ENCODE measurements at places on chromosomes 1 and 21. TPM values are rescaled to one million over a fixed set of nuclear protein-coding genes. Genes with fewer than 3 reads are reported as not detected.

The IL19 gene
- not detected for polyA plus RNA-seq

The CLCN6 gene
- polyA plus RNA-seq, result 1.7 TPM

The LRRN2 gene
- not detected for polyA plus RNA-seq

The UBE2U gene
- not detected for polyA plus RNA-seq

The KIF17 gene
- polyA plus RNA-seq, result not detected

The HAO2 gene
- not detected for polyA plus RNA-seq

The DIO1 gene
- not detected for polyA plus RNA-seq

The FLG gene
- not detected for polyA plus RNA-seq

The RAB25 gene
- 0.76 TPM for polyA plus RNA-seq

The LRRC71 gene
- polyA plus RNA-seq, result not detected

The PROX1 gene
- not detected for polyA plus RNA-seq

DNA sequence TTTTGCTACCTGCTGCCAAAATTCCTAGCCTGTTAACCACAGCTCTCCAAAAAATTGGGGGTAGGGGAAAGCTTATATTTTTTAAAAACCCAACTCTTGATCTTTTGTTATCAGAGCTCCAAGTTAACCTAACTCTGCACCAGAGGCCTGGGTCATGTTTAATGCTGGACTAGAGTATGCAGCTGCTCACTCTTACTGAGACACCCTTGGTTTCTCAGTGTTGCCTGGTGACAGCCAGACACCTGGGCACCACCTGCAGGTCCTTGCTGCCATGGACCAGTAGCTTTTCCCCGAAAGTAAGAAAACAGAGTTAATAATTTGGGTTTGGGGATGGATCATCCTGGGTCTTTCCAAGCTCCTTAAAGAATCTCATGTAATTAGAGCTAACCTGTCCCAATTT, 30.1 kb downstream of the KCNJ6 start:
- no peaks in the 10 kb centered on the region for H3K4me1 ChIP-seq
- H3K4me3 ChIP-seq, result no peak overlapping the region
- peaks cover 3% of the 10 kb centered on the region for H3K27me3 ChIP-seq
- DNase-seq, result no peak

- H3K4me3 ChIP-seq, result no peak overlapping the region
- no peaks in the 10 kb centered on the region for H3K27me3 ChIP-seq
- peaks cover 2% of the 10 kb centered on the region for H3K36me3 ChIP-seq
- peaks cover 20% of the 10 kb centered on the region for H3K4me1 ChIP-seq
These were observed 3.1 kb upstream of the MRPL55 start for GRCh38 chr1:228112167-228112566.

DNA sequence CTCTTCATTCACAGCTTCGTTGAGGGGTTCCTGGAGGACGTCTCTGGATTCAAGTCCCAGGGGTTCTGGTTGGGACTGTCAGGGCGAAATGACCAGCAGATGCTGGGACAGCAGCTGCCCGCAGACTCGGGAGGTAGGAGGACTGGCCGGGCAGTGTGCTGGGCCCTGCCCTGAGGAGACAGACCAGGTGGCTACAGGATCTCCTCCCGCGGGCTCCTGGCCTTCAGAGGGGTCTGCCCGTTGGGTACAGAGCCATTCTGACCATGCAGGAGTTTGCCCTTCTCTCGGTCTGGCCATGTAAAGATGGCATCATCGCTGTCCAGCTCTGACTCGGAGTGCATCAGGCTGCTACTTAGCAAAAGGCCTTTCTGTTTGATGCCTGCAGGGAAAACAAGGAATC, 122.5 kb downstream of the KIAA0319L start:
- H3K27me3 ChIP-seq, result no peaks in the 10 kb centered on the region
- H3K36me3 ChIP-seq, result peaks cover 30% of the 10 kb centered on the region
- H3K4me1 ChIP-seq, result no peaks in the 10 kb centered on the region
- no peak overlapping the region for H3K27ac ChIP-seq
- no peak for DNase-seq
- no peak overlapping the region for H3K4me3 ChIP-seq

GRCh38 chr1:35725596-35725995, 6.9 kb upstream of the C1orf216 start:
- no peaks in the 10 kb centered on the region for H3K27me3 ChIP-seq
- H3K4me3 ChIP-seq, result no peak overlapping the region
- no peak overlapping the region for H3K27ac ChIP-seq

- no peak overlapping the region for H3K4me3 ChIP-seq
- no peak overlapping the region for H3K27ac ChIP-seq
- H3K36me3 ChIP-seq, result no peaks in the 10 kb centered on the region
- no peaks in the 10 kb centered on the region for H3K27me3 ChIP-seq
These were observed 117.7 kb downstream of the CTH start for GRCh38 chr1:70528590-70529333.

- no peaks in the 10 kb centered on the region for H3K4me1 ChIP-seq
- H3K27ac ChIP-seq, result no peak overlapping the region
- DNase-seq, result no peak
- H3K36me3 ChIP-seq, result no peaks in the 10 kb centered on the region
- H3K4me3 ChIP-seq, result no peak overlapping the region
These were observed 55.8 kb upstream of the ATP2B4 start for GRCh38 chr1:203570805-203571204.

- DNase-seq, result no peak
- H3K36me3 ChIP-seq, result no peaks in the 10 kb centered on the region
- H3K27ac ChIP-seq, result no peak overlapping the region
- H3K4me3 ChIP-seq, result no peak overlapping the region
These were observed 3.2 kb downstream of the NOS1AP start for GRCh38 chr1:162072740-162073139.

DNA sequence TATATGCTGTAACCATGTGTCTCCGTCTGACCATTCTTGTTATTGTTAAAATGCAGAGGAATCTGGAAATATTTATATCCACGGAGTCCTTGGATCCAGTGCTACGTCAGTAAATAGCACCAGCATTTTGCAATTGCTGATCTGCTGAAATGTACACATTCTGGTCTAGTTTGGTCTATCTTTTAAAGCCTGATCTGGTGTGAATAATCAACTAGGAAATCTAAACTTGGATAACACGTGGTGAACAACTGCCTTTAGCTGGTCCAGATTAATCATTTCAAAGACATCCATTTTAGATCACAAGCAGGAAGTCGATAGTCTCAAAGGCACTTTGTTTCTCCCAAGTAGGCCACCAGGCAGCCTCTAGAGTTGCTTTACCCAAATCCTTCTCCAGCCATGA, 32.6 kb downstream of the PDPN start:
- H3K4me1 ChIP-seq, result no peaks in the 10 kb centered on the region
- H3K27me3 ChIP-seq, result no peaks in the 10 kb centered on the region
- H3K4me3 ChIP-seq, result no peak overlapping the region
- no peak for DNase-seq

- H3K27ac ChIP-seq, result no peak overlapping the region
- H3K4me1 ChIP-seq, result no peaks in the 10 kb centered on the region
- H3K4me3 ChIP-seq, result no peak overlapping the region
- H3K36me3 ChIP-seq, result no peaks in the 10 kb centered on the region
These were observed 187.5 kb downstream of the LMX1A start for GRCh38 chr1:165169028-165169427.

DNA sequence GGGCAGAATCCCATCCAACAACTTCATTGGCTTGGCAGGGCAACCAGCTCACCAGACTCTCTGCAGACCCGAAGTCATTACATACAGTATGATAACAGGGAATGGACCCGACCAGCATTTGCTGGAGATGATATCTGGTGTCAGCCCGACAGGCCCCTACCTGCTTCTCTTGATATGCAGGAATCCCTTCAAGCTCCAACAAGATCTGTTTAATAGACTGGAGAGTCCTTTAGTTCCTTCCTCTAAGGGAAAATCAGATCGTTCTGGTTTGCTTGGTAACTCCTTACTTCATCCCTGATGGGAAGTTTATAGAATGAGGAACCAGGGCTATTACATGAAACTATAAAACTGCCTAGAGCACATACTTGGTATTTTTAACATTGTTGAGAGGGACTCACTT, 61.2 kb downstream of the EDARADD start:
- DNase-seq, result no peak
- no peaks in the 10 kb centered on the region for H3K27me3 ChIP-seq
- no peaks in the 10 kb centered on the region for H3K4me1 ChIP-seq
- H3K36me3 ChIP-seq, result no peaks in the 10 kb centered on the region

DNA sequence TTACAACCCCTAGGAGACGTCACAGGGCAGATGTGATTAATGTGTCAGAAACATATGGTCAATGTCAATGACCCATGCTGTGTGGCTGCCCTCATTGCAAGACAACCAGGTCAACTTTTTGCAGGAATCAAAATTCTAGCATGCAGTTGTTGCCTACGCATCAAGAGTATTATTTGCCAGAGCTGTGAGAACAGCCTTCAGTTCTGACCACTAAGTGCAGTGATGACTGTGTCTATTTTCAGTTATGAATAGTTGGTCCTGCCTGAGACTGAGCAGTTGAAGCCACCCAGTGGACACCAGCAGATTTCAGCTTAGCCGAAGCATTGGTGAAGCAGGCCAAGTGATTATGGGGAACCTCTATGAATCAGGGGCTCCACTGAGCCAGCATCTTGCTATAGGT, 47.3 kb downstream of the LYPLAL1 start:
- H3K27ac ChIP-seq, result no peak overlapping the region
- H3K4me3 ChIP-seq, result no peak overlapping the region
- no peak for DNase-seq
- H3K27me3 ChIP-seq, result no peaks in the 10 kb centered on the region
- H3K36me3 ChIP-seq, result no peaks in the 10 kb centered on the region

DNA sequence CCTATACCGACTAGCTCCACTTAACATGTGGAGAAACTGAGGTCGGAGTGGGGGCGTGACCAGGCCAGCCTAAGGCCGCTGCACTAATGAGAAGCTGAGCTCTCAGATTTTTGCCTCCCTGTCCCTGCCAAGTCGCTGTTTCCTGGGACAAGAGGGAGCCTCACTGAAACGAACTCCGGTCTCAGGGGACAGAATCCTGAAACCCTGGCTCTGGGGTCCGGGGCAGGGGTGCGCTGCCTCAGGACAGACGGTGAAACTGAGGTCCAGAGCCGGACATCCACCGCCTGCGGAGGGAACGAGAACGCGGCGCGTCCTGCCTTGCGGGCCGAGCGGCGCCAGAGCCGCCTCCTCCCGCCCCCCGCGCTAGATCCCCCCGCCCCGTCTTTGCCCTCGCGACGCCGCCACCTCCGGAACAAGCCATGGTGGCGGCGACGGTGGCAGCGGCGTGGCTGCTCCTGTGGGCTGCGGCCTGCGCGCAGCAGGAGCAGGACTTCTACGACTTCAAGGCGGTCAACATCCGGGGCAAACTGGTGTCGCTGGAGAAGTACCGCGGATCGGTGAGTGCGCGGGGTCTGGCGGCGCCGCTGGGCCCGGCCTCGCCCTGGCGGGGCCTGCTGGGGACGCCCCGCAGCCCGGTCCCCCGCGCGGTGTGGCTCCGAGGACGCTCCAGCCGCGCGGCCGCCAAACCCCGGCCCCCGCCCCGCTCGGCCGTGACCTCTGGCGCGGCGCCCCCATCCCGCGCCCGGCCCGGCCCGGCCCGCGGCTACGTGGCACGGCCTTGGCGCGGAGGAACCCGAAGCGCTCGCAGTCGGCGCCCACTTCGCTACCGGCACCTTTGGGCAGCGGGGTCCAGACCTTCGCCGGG, at the start of gene GPX7:
TSS of gene GPX7 (plus strand) at position 381 of the 865 bp plus-strand sequence. CDS start at position 420, 39 bp downstream.
- H3K36me3 ChIP-seq, result no peaks in the 10 kb centered on the region
- peak; percentile 70 for DNase-seq
- no peaks in the 10 kb centered on the region for H3K27me3 ChIP-seq
- H3K27ac ChIP-seq, result peak within 1 kb of the TSS; percentile 66
- peaks cover 40% of the 10 kb centered on the region for H3K4me1 ChIP-seq

DNA sequence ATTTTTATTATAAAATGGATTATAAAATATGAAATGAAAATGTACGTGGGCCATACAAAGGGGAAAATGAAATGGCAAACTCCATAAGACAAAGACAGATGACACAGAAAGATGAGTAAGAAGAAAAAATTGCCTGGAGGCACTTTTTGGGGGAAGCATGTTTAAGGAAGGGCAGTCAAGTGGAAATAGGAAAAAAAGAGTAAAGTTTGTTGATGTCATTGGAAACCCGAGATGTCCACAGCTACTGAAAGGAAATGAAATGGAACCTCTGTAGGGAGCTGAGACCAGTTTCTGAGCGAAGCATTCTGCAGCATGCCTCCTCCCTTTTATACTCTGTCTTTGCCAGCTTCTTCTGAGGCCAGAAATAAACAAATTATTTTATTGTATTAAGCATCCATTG, 203.4 kb upstream of the UBE2U start:
- no peaks in the 10 kb centered on the region for H3K27me3 ChIP-seq
- H3K27ac ChIP-seq, result no peak overlapping the region
- DNase-seq, result no peak
- no peak overlapping the region for H3K4me3 ChIP-seq

- H3K4me1 ChIP-seq, result no peaks in the 10 kb centered on the region
- no peaks in the 10 kb centered on the region for H3K36me3 ChIP-seq
- no peak for DNase-seq
- no peak overlapping the region for H3K4me3 ChIP-seq
- H3K27ac ChIP-seq, result no peak overlapping the region
These were observed 27.6 kb upstream of the SLC16A1 start for GRCh38 chr1:112983537-112984131.

DNA sequence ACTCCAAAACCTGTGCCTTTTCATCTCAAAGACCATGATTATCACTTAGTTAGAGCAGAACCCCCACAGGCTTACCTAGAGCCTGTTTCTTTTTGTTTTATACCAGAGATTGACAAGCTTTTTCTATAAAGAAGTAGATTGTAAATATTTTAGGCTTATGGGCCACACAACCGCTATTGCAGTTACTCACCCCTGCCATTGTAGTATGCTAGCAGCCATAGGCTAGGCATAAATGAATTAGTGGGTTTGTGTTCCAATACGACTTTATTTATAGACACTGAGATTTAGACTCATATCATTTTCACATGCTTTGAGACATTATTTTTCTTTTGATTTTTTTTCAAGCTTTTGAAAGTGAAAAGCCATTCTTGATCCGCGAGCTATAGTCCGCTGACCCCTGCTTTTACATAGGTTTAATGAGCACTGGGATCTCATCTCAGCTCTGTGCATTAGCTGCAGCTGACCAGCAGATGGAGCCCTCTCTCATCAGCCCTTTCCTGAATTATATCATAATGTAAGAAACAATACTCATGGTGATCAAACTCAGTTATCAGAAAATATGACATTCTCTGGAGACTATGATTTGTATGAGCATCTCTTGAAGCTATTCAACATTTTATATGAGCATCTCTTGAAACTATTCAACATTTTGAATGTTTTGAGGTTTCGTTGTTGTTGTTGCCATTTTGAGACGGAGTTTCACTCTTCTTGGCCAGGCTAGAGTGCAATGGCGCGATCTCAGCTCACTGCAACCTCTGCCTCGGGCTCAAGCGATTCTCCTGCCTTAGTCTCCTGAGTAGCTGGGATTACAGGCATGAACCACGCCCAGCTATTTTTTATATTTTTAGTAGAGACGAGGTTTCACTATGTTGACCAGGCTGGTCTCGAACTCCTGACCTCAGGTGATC, 111.9 kb upstream of the L1TD1 start:
- H3K27ac ChIP-seq, result no peak overlapping the region
- DNase-seq, result no peak
- no peaks in the 10 kb centered on the region for H3K4me1 ChIP-seq
- H3K36me3 ChIP-seq, result peaks cover 5% of the 10 kb centered on the region
- no peaks in the 10 kb centered on the region for H3K27me3 ChIP-seq
- no peak overlapping the region for H3K4me3 ChIP-seq

GRCh38 chr1:71755441-71755840, 526.9 kb downstream of the NEGR1 start:
- no peak overlapping the region for H3K27ac ChIP-seq
- no peaks in the 10 kb centered on the region for H3K4me1 ChIP-seq
- no peak overlapping the region for H3K4me3 ChIP-seq
- no peaks in the 10 kb centered on the region for H3K27me3 ChIP-seq
